ENCODE measurements at places on chromosomes 5 and 9. TPM values are rescaled to one million over a fixed set of nuclear protein-coding genes. Genes with fewer than 3 reads are reported as not detected.
A peak's percentile ranks its signal among the peaks of the same experiment; 100 is the strongest.

KIAA0825 gene
- 1.2 TPM for polyA plus RNA-seq

CHSY3 gene
- polyA plus RNA-seq, result not detected

SPINK9 gene
- not detected for polyA plus RNA-seq

SLC6A3 gene
- polyA plus RNA-seq, result not detected

GFI1B gene
- polyA plus RNA-seq, result 0.03 TPM

DNA sequence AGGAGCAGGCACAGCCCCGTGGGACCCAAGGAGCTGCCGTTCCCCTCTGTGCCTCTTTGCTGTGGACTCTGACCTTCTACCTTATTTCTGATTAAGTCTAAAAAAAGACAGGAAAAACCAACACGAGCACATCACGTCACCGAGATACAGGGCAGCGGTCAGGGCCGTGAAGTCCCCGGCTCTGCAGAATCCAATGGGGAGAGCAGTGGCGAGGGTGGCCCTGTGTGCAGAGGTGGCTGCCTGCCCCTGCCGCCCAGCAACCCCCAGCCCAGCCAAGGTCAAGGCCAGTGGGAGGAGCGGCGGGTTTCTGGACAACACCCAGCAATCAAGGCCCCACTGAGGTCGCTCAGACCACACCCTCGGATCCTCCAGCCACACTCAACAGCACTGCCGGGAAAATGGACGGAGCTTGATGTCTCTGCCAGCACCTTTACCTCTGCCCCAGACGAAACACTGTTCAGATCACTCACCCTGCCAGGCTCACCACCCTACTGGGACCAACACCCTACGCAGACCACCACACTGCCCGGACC, 32.7 kb upstream of the SLC9A3 start:
- H3K27me3 ChIP-seq, result peaks cover 28% of the 10 kb centered on the region
- no peak overlapping the region for H3K27ac ChIP-seq
- no peak overlapping the region for H3K4me3 ChIP-seq
- H3K36me3 ChIP-seq, result no peaks in the 10 kb centered on the region

GRCh38 chr9:35537913-35538312, 48.0 kb downstream of the RUSC2 start:
- no peaks in the 10 kb centered on the region for H3K27me3 ChIP-seq
- peaks cover 27% of the 10 kb centered on the region for H3K4me1 ChIP-seq
- H3K36me3 ChIP-seq, result peaks cover 8% of the 10 kb centered on the region

DNA sequence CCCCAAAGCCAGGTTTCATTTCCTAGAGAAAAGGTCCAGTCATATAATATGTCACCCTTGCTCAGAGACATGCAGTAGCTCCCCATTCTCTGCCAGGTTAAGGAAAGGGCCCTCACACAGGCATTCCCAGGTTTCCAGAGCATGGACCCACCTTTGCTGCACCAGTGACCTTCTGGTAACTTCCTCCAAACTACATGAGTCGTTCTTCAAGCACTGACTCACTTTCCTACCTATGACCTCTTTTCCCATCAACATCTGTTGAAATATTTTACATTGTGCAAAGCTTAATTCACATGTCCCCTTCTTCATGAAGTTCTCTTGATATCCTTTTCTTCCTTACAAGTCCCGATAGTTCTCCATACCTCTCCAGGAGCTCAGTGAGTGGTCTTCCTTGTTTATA, 25.9 kb downstream of the SH3TC2 start:
- no peak overlapping the region for H3K27ac ChIP-seq
- H3K27me3 ChIP-seq, result no peaks in the 10 kb centered on the region
- peaks cover 6% of the 10 kb centered on the region for H3K4me1 ChIP-seq
- no peak for DNase-seq
- no peak overlapping the region for H3K4me3 ChIP-seq

DNA sequence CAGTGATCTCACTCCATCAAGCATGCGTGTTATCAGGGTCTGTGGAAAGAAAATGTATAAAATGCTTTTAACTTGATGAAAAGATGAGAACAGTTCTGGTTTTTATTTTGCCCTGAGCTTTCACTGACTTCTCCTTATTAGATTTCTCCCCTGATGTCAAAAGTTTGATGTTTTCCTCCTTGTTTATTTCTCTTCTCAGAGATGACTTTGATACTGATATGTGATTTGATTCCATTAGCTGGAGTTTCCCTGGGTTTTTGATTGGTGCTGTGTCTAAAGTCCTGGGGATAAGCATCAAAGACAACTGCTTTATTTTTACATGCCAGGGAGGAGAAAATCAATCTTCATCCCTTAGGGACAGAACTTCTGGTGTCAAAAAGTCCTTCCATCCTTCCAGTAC, 510.0 kb downstream of the KCTD16 start:
- DNase-seq, result no peak
- H3K36me3 ChIP-seq, result no peaks in the 10 kb centered on the region
- H3K27ac ChIP-seq, result no peak overlapping the region
- no peak overlapping the region for H3K4me3 ChIP-seq
- H3K4me1 ChIP-seq, result no peaks in the 10 kb centered on the region
- H3K27me3 ChIP-seq, result no peaks in the 10 kb centered on the region

DNA sequence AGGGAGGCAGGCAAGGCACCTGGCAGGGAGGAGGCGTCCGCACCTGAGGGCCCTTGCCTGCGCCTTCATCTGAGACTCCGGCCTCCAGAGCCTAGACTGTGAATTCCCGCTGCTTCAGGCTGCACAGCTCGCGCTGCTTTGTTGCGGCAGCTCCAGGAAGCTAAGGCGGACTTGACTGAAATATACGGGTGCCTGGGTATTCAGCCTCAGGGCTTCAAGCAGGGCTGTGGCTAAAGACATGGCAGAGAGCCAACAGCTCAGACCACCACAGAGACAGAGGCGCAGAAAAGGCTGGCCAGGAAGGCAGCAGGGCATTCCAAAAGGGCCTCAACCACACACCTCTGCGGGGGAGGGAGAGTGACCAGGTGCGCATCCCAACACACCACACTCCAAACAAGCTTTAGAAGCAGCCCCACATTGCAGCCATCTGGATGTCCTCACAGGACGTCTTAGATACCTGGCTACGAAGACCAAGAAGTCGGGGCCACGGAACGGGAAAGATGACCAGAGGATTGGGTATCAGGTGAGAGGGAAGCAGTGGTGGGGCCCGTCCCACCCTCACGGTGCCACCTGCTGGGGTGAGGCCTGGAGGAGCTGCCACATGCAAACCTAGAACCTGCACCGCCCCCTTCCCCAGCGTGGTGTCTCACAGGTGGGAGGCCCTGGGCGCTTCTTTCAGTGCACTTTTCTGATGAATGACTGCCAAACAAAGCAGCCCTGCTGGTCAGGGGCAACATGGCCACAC, 1.7 kb upstream of the DPH7 start:
- no peak overlapping the region for H3K4me3 ChIP-seq
- peaks cover 50% of the 10 kb centered on the region for H3K36me3 ChIP-seq
- no peak for DNase-seq
- H3K27me3 ChIP-seq, result no peaks in the 10 kb centered on the region
- no peak overlapping the region for H3K27ac ChIP-seq

GRCh38 chr5:121366515-121366914, 485.2 kb upstream of the FTMT start:
- 0 out of 2 replicates have a peak overlapping the region, but pooled peaks have one; percentile 1 for H3K27ac ChIP-seq
- no peak overlapping the region for H3K4me3 ChIP-seq
- DNase-seq, result no peak

GRCh38 chr9:35731415-35732184, 395 bp downstream of the TLN1 start:
- H3K27ac ChIP-seq, result peak overlapping the region; percentile 94
- H3K4me1 ChIP-seq, result peaks cover 38% of the 10 kb centered on the region
- peak overlapping the region; percentile 89 for H3K4me3 ChIP-seq

- H3K4me1 ChIP-seq, result peaks cover 3% of the 10 kb centered on the region
- no peaks in the 10 kb centered on the region for H3K27me3 ChIP-seq
- H3K4me3 ChIP-seq, result no peak overlapping the region
- peak; percentile 33 for DNase-seq
- no peaks in the 10 kb centered on the region for H3K36me3 ChIP-seq
Observed at GRCh38 chr5:35920890-35921289, 17.5 kb downstream of the CAPSL start.

DNA sequence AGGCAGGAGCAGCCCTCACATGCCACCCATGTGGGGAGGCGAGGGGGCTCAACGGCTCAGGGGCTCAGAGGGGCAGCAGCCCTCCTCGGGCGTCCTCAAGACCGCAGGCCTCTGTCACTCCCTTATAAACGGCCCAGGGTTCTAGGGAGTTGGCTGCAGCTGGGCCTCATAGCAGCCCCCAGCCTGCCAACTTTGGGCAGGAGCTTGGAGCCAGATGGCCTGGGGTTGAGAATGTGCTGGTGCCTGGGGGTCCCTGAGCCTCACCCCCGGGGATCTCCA, 51.0 kb upstream of the RNU6ATAC start:
- DNase-seq, result peak; percentile 43
- no peaks in the 10 kb centered on the region for H3K27me3 ChIP-seq
- no peaks in the 10 kb centered on the region for H3K36me3 ChIP-seq
- no peak overlapping the region for H3K4me3 ChIP-seq

- H3K4me1 ChIP-seq, result no peaks in the 10 kb centered on the region
- H3K36me3 ChIP-seq, result no peaks in the 10 kb centered on the region
- peaks cover 12% of the 10 kb centered on the region for H3K27me3 ChIP-seq
- no peak for DNase-seq
- H3K27ac ChIP-seq, result no peak overlapping the region
Observed at GRCh38 chr5:1151316-1151715, 39.5 kb upstream of the SLC12A7 start.

DNA sequence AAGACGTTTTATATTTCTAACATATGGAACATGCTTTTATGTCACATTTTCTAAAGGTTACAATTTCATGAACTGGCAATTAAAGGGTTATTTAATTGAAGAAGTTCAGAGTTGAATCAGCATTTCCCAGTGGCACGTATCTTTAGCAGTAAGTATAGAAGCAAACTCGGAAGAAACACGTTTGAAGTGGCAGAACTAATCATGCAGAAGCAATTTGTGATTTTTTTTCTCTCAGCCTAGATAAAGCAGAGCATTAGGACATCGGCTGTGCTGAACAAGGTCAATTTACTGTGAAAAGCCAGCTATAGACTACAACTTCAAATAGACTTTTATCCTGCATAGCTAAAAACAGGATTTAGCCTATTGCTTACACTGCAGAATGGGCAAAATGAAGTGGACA, 104.7 kb downstream of the ISL1 start:
- peak overlapping the region; percentile 93 for H3K27ac ChIP-seq
- peaks cover 20% of the 10 kb centered on the region for H3K4me1 ChIP-seq
- H3K4me3 ChIP-seq, result no peak overlapping the region
- no peaks in the 10 kb centered on the region for H3K27me3 ChIP-seq
- DNase-seq, result no peak

- no peaks in the 10 kb centered on the region for H3K36me3 ChIP-seq
- H3K27ac ChIP-seq, result peak overlapping the region; percentile 67
- H3K4me1 ChIP-seq, result peaks cover 12% of the 10 kb centered on the region
- no peak overlapping the region for H3K4me3 ChIP-seq
- DNase-seq, result peak; percentile 30
Observed at GRCh38 chr9:99451112-99451606, 229.1 kb downstream of the SEC61B start.

DNA sequence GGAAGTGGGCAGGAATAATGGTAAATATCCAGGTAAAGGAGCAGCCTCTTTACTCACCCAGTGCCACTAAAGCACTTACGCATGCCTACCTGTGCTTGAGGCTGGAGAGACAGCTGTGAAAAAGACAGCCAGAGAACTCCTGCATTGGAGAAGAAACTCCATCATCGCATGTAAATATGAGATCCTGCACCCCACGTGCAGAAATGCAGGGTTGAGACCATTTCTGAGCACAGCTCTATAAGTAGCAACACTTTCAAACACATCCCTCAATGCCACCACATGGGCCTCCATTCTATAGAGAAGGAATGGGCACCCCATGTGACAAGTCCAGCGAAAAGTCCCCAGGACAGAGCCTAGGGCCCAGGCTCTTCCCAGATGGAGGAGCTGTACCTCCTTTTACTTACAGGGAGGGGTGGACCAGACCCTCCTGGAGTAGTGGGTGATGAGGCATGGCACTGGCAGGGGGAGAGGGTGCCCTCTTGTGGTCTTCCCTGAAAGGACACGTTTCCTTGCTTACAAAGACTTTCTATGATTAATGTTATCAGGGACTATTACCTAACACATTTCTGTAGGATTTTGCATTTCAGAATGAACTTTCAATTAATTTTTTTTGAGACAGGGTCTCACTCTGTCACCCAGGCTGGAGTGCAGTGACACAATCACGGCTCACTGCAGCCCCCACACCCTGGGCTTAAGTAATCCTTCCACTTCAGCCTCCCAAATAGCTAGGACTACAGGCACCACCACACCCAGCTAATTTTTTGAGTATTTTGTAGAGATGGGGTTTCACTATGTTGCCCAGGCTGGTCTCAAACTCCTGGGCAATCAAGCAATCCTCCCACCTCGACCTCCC, 55.3 kb upstream of the IL17B start:
- DNase-seq, result peak; percentile 88
- no peaks in the 10 kb centered on the region for H3K4me1 ChIP-seq
- no peaks in the 10 kb centered on the region for H3K36me3 ChIP-seq

- no peaks in the 10 kb centered on the region for H3K4me1 ChIP-seq
- DNase-seq, result no peak
- no peak overlapping the region for H3K27ac ChIP-seq
- no peaks in the 10 kb centered on the region for H3K27me3 ChIP-seq
- H3K36me3 ChIP-seq, result no peaks in the 10 kb centered on the region
- no peak overlapping the region for H3K4me3 ChIP-seq
Observed at GRCh38 chr5:165328846-165329245, 1823.4 kb downstream of the MAT2B start.

DNA sequence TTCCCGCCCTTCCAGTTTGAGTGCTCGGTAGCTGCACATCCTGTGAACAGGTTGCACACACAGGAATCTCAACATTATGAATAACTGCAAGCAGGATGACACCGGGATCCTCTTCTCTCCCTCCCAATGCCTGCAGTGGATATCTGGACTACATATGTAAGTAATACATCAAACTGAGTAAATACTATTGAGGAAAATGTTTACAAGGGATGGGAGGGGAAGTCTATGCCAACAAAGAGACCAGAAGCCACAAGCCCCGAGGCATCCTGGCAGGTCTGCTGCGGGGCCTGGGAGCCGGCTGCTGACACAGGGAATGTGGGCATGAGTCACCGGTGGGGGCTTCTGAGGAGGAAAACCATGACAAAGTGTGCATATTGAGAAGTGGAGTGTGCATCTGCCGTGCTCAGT, 8.6 kb upstream of the ANKRD33B start:
- H3K27ac ChIP-seq, result peak overlapping the region; percentile 80
- no peaks in the 10 kb centered on the region for H3K36me3 ChIP-seq
- peak; percentile 53 for DNase-seq
- H3K4me3 ChIP-seq, result no peak overlapping the region
- H3K4me1 ChIP-seq, result peaks cover 38% of the 10 kb centered on the region
- no peaks in the 10 kb centered on the region for H3K27me3 ChIP-seq
